ENCODE measurements at places on chromosomes 2 and 18. TPM values are rescaled to one million over a fixed set of nuclear protein-coding genes. Genes with fewer than 3 reads are reported as not detected.

DNA sequence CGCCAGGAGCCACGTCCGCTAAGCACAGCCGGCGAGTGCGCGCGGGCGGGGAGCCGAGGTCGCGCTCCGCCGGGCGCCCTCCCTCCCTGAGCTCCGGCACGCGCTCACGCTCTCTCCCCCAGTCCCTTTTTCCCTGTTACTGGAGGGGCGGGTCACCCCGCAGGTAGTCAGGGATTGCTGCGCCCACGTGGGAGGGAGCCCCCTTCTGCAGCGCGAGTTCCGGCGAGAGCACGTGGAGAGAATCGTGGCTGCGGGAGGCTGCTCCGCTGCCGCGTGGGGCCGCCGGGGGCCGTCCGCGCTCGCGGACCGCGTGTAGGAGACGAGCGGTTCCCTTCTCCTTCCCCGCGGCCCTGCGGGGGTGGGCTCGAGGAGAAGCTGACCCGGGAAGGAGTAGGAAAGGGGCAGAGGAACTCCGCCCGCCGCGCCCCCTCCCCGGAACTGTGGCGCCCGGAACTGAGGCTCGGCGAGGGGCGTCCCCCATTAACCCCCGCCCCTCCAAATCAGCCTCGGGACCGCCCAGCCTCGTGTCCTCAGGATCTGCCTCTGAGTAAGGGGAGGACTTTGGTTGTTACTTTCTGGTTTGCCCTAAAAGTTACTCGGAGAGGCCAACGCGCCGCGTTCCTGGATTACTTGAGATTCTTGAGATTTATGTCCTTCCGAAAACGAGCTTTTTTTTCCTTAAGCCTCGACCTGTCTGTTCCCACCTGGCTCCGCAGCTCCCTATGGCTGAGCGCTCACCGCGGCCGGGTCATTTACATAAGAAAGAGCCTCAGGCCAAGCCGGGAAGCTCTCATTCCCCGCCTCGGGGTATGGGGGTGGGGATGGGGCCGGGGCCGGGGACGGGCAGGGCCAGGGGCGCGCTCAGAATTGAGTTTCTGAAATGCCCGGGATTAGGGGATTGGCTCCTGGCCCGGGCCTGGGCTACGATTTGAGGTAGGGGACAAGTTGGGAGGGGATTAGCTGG lies 1.1 kb downstream of the HK2 start:
- peak; percentile 65 for DNase-seq

DNA sequence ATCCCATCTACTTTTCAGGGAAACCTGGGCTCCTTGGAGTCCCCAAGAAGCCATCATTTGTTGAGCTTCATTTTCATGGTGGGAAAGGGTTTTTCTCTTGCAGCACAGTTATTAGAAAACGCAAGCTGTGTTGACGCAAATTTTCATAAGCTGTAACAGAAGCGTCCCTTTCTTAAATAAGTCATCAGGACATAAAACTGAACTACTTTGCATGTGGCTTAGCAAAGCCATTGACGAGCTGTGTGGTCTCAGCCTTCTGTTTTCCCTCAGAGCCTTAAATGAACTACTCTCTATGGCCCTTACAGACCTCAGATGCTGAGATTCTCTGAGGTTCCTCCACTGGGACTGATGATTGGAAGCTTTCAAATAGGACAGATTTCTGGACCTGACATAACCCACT lies 85.1 kb downstream of the ARL4C start:
- DNase-seq: no peak

GRCh38 chr18:62996566-62996965 lies 281.2 kb downstream of the PHLPP1 start:
- no peak for DNase-seq

- DNase-seq: no peak
These were observed 4.5 kb upstream of the CYP27A1 start for GRCh38 chr2:218777276-218777990.

- DNase-seq: no peak
These were observed 41.9 kb upstream of the EPB41L3 start for GRCh38 chr18:5585653-5586052.

DNA sequence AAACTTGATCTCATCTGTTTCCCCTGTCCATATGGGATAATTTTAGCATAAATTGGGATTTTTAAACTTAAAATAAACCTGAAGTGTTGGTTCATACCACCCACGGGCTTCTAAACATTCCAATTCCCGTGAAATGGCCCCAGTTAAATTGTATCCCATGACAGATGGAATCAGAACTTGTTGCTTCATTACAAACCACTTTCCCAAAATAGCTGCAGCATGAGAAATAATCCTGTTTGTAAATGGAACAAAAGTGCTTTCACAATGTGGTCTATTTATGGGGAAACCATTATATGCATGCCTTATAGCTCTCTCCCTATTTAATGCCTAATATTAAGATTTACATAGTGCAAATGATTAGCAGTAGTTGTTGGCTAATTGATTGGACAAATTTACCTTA lies 15.9 kb downstream of the SCG2 start:
- DNase-seq: no peak

GRCh38 chr2:238126775-238127164 lies 11.7 kb upstream of the KLHL30 start:
- no peak for DNase-seq

GRCh38 chr2:51953931-51954330 lies 922.0 kb upstream of the NRXN1 start:
- no peak for DNase-seq

GRCh38 chr2:80395251-80395650 lies 90.7 kb upstream of the LRRTM1 start:
- DNase-seq: no peak

GRCh38 chr18:35386600-35387100 lies 9.5 kb upstream of the ZNF396 start:
- peak; percentile 36 for DNase-seq

DNA sequence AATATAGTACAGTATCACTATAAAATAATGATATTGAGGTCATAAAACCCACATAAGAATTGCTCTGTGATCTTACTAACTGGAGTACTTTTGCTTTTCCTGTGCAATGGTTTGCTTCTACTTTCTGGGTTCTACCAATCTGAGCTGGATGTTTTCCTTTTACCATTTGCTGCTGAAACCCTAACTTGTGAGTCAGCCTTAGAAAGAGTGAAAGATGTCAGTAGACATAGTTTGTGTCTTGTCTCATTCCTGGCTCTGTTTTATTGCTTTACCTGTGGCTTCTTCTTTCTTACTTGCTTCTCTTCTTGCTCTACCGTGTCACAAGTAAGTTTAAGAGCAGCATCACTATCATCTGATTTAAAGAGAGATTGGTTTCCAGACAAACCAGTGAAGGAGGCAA lies 61.0 kb downstream of the MBD2 start:
- DNase-seq: no peak

The SULT1C2 gene
- total RNA-seq: 1.9 TPM

The ELOA2 gene
- total RNA-seq: not detected

The ANKRD62 gene
- not detected for total RNA-seq
